ENCODE measurements at places on chromosomes 13 and 19.

DNA sequence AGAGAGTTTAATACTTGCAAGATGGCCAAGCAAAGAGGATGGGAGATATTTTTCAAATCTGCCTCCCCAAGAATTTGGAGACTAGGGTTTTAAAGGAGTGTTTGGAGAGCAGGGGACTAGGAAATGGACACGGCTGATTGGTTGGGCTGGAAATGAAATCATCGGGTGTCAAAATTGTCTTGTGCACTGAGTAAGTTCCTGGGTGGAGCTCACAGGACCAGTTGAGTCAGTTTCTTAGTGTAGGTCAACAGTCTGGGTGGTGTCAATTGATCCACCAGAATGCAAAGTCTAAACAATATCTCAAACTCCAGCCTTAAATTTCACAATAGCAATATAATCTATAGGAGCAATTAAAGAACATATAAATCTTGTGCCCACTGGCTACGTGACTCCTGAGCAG lies 23.0 kb upstream of the CEACAM4 start:
- no peak for DNase-seq

DNA sequence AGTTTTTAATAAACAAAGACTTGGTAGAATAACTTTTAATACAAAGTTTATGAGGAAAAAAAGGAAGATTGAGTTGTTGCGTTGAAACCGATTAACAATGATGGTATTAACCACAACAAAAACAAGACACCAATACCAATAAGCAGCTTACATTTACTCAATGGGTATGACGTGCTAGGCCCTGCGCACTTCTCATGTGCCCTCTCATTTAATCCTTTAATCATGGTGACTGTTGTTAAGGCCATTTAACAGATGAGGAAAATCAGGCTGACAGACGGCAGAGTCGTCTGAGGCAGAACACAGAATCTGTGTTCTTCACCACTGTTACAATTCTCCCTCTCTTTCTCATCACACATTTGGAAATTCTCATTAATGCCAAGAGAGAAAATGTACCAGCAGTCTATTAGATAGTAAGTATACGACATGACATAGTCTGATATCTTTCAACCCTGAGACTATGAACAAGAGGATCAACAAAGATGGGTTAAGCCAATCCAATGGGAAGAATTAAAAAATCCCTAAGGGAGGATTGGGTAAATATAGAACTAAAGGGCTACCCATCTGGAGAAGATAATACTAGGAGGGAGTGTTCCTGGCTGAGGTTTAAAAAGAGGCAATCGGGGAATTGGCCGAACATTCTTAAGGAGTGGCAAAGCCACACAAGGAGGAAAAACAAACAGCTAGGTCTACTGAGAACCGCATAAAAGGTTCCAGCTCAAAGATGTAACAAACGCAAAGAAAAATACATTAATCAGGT lies 54.0 kb downstream of the DOCK9 start:
- no peak for DNase-seq

DNA sequence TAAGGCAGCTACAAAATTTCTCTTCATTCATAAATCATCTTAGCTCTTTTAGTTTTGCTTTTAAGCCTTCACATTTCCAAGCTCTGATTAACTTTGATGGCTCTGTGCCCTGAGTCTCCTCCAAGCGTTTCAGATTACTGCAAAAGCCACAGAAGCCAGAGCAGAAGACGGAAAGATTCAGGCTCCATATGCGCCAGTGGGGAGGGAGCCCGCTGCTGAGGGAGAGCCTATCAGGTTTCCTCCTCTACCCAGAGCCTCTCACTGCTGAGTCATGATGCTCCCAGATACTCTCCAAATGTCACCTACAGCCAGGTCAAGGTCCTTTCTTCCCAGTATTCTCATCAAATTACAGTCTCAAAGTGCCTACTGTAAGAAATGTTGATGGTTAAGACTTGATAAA lies 193.6 kb downstream of the RAP2A start:
- peak; percentile 79 for DNase-seq

GRCh38 chr13:21583478-21583877 lies 20.5 kb downstream of the MICU2 start:
- DNase-seq: no peak

GRCh38 chr19:47448360-47448727 lies 23.3 kb downstream of the SLC8A2 start:
- DNase-seq: no peak

GRCh38 chr13:24649688-24650043 lies 30.5 kb upstream of the ATP12A start:
- DNase-seq: no peak

- DNase-seq: no peak
Observed at GRCh38 chr13:110872768-110873638, 41.9 kb downstream of the ANKRD10 start.

DNA sequence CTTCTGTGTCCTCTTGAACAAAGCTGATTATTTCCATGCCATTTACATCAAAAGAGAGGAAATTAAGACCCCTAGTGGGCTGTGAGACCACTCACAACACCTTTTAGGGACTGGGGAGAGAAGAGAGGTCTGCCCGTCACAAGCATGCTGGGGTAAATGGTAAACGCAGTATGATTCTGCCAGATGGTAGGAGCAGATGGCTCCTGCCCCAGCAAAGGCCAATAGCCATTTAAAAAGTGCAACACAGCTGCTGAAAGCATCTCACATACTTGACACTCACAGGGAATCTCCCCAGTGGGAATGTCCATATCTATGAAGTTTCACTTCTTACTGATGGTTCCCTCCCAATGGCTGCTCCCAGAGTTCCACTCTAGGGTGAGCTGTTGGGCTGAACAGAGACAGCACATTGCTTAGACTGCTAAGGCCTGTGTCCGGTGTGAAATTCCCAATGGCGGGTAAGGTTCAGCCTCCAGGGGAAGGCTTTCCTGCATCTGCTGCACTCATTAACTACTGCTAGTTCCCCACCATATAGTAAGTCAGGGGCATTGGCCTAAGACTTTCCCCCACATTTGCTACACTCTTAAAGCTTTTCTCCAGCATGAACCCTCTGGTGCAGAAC lies 7.4 kb downstream of the ZNF671 start:
- DNase-seq: no peak

DNA sequence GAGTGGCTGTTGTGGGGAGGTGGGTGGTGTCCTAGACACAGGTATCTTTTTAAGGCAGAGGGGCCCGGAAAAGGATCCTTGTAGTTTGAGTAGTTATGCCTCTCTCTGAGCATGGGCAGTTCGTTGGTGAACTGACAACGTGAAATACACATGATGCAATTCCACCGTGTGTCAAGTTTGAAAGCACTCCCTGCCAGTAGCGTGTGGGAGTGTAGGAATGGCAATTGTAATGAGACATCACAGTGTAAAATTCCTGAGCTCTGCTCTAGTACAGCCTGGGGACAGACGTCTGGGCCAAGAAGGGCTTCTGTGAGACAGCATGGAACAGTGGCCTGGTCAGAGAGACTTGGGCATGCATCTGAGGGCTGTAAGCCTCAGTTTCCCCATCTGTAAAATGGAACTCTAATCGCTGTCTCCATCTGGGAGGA lies 10.4 kb upstream of the ASF1B start:
- peak; percentile 34 for DNase-seq

- DNase-seq: peak; percentile 10
Observed at GRCh38 chr19:32287811-32288227, 57.6 kb upstream of the ZNF507 start.

DNA sequence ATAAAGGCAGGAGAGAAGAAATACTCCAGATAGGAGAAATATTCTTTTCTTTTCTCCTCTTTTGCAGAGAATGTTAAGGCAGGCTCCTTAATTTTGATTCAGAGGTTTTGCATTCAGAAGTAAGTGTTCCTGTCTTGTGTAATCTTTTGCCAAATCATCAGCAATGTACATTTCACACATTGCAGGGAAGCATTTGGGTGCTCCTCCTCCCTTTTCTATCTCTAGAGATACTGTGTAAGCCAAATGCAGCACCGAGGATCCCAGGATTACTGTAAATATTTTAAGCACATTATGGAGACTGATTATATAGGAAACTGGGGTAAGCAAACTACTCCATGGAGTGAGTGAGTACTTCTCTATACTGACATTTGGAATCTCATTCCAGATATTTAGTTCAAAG lies 7.2 kb downstream of the ATP8A2 start:
- no peak for DNase-seq

DNA sequence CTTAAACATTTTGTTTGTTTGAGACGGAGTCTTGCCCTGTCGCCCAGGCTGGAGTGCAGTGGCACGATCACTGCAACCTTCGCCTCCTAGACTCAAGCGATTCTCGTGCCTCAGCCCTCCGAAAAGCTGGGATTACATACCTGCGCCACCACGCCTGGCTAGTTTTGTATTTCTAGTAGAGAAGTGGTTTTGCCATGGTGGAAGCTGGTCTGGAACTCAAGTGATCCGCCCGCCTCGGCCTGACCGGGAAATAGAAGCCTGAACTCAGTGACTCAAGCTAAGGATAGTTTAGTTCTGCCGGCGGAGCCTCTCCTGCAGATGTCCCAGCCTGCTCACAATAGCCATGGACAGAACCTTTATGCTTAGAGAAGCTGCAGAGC lies 53.0 kb upstream of the ZNF254 start:
- peak; percentile 21 for DNase-seq

Measured in AG04450 (cell line).